ENCODE measurements at places on chromosomes 12 and 14. TPM values are rescaled to one million over a fixed set of nuclear protein-coding genes. Genes with fewer than 3 reads are reported as not detected.

GRCh38 chr14:93962701-93963601, 13.4 kb downstream of the ASB2 start:
- H3K27me3 ChIP-seq: no peaks in the 10 kb centered on the region
- DNase-seq: no peak
- H3K4me3 ChIP-seq: no peak overlapping the region
- peak overlapping the region; percentile 55 for H3K27ac ChIP-seq
- H3K36me3 ChIP-seq: no peaks in the 10 kb centered on the region

The RNASE3 gene
- total RNA-seq: not detected

The TAS2R42 gene
- not detected for total RNA-seq

The KRT3 gene
- not detected for total RNA-seq

DNA sequence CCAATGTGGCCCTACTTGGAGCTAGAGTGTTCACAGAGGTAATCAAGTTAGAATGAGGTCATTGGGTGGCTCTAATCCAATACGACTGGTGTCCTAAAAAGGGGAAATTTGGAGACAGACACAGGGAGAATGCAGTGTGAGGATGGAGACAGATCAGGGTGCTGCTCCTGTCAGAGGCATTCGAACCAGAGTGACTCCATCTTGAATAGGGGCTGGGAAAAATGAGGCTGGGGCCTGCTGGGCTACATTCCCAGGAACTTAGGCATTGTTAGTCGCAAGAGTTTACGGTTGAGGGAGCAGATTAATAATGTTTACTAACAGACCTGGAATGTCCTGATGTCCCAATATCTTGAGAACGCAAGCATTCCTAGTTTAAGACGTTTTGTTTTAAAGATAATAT, 20.2 kb downstream of the TNFAIP2 start:
- H3K27ac ChIP-seq: no peak overlapping the region
- H3K36me3 ChIP-seq: no peaks in the 10 kb centered on the region
- H3K4me1 ChIP-seq: peaks cover 7% of the 10 kb centered on the region
- no peaks in the 10 kb centered on the region for H3K27me3 ChIP-seq

DNA sequence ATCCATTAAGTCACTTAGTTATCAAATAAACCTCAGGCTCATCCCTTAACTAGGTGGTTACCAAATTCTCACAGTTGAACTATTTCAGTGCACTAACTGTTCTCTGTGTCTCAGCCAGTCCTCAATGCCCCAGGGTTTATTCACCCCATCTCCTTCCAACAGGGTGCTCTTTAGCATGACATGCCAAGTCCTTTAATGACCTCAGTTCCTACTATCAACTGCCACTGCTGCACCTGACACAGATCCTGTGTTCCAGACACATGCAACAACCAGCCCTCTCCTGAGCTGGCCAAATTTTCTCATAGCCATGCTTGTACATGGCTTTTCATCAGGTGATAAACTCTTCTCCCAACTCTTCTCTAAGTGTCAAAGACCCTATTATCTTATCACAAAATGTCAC, 80.0 kb downstream of the ATXN2 start:
- H3K27me3 ChIP-seq: no peaks in the 10 kb centered on the region
- DNase-seq: no peak
- no peak overlapping the region for H3K27ac ChIP-seq
- no peak overlapping the region for H3K4me3 ChIP-seq
- peaks cover 11% of the 10 kb centered on the region for H3K36me3 ChIP-seq

- no peak for DNase-seq
- H3K4me1 ChIP-seq: no peaks in the 10 kb centered on the region
- H3K27me3 ChIP-seq: no peaks in the 10 kb centered on the region
- H3K36me3 ChIP-seq: no peaks in the 10 kb centered on the region
- H3K4me3 ChIP-seq: no peak overlapping the region
These were observed 122.4 kb downstream of the PHETA1 start for GRCh38 chr12:111246477-111247011.

The FOXA1 gene
- total RNA-seq: 74.4 TPM

DNA sequence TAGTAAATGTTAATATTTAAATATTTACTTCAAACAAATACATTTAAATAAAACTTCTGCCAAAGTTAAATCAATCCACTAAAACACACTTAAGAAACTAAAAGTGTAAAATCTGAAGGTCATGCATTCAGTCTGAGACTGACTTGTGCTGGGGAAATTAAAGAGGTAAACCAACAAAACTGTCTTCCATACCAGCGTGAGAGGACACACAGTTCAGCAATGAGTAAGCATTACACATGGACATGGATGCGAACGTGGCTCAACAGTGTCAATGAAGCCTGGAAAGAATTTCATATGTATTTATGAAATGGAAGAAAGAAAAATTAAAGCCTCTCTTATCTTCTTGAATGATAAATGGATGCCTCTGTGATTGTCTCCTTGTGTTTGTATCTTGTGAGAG, 1052.3 kb downstream of the AACS start:
- no peaks in the 10 kb centered on the region for H3K36me3 ChIP-seq
- no peaks in the 10 kb centered on the region for H3K4me1 ChIP-seq

- H3K27me3 ChIP-seq: no peaks in the 10 kb centered on the region
- no peaks in the 10 kb centered on the region for H3K4me1 ChIP-seq
These were observed 55.9 kb upstream of the SEL1L start for GRCh38 chr14:81589381-81590065.

- H3K27me3 ChIP-seq: no peaks in the 10 kb centered on the region
- no peak overlapping the region for H3K4me3 ChIP-seq
- H3K27ac ChIP-seq: no peak overlapping the region
- no peak for DNase-seq
These were observed 311.8 kb upstream of the TMTC1 start for GRCh38 chr12:30095511-30095910.

The RNF212B gene
- not detected for total RNA-seq

The C14orf132 gene
- total RNA-seq: 6.6 TPM

GRCh38 chr12:64352181-64352580, 38.4 kb downstream of the C12orf56 start:
- no peaks in the 10 kb centered on the region for H3K4me1 ChIP-seq
- DNase-seq: no peak
- no peaks in the 10 kb centered on the region for H3K36me3 ChIP-seq
- H3K27ac ChIP-seq: no peak overlapping the region
- H3K27me3 ChIP-seq: no peaks in the 10 kb centered on the region
- no peak overlapping the region for H3K4me3 ChIP-seq

- no peaks in the 10 kb centered on the region for H3K27me3 ChIP-seq
- no peak for DNase-seq
- no peaks in the 10 kb centered on the region for H3K4me1 ChIP-seq
- H3K4me3 ChIP-seq: no peak overlapping the region
- no peaks in the 10 kb centered on the region for H3K36me3 ChIP-seq
These were observed 65.0 kb downstream of the SLC8A3 start for GRCh38 chr14:70123796-70124195.

The PTPRQ gene
- total RNA-seq: 0.66 TPM

The ITGA5 gene
- 30.4 TPM for total RNA-seq

The GUCY2C gene
- not detected for total RNA-seq

The KRT71 gene
- total RNA-seq: 0.16 TPM

DNA sequence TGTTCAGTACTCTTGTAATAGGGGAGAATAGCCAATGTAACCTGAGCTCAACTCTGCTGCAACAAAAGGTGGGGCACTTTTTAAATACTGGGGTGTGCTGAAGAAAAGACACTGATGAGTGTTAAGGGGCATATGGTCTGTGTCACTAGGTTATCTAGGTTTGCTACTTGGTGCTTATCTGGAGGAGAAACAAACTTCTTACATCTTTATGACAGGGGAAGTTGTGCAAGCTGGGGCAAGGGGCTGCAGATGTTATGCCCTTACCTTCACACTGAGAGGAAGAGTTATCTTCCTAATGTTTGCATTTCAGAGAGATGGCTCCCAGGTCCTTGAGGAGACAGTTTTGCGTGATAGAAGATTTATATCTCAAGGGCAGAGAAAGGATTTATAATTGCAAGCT, 90.9 kb upstream of the PKP2 start:
- no peak overlapping the region for H3K27ac ChIP-seq
- no peaks in the 10 kb centered on the region for H3K36me3 ChIP-seq
- no peak overlapping the region for H3K4me3 ChIP-seq

- no peak overlapping the region for H3K4me3 ChIP-seq
- no peak for DNase-seq
- H3K4me1 ChIP-seq: no peaks in the 10 kb centered on the region
- H3K27me3 ChIP-seq: peaks cover 5% of the 10 kb centered on the region
- H3K36me3 ChIP-seq: no peaks in the 10 kb centered on the region
These were observed 64.8 kb downstream of the WSCD2 start for GRCh38 chr12:108193917-108194316.

The FAM90A1 gene
- 0.29 TPM for total RNA-seq

GRCh38 chr12:92041742-92042141, 103.9 kb downstream of the BTG1 start:
- H3K27me3 ChIP-seq: no peaks in the 10 kb centered on the region
- H3K36me3 ChIP-seq: no peaks in the 10 kb centered on the region
- no peaks in the 10 kb centered on the region for H3K4me1 ChIP-seq
- DNase-seq: no peak
- H3K27ac ChIP-seq: no peak overlapping the region
- H3K4me3 ChIP-seq: no peak overlapping the region

The MYH6 gene
- total RNA-seq: not detected

DNA sequence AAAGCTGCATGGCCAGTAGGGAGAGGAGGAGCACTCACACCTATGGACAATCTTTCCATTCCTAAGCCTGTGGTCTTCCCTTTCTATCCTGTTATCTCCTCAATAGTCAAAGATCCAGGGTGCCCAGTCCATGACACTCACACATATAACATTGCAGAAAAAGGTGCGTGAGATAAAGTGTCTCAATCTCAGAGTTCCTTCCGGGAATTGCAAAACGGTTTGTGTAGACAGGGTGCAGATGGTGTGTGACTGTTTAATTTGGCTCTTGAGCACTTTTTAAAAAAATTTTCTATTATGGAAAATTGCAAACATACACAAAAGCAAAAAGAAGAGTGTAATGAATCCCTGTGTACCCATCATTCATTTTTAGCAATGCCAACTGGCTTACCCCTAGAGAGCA, 1493.6 kb downstream of the AACS start:
- no peak overlapping the region for H3K4me3 ChIP-seq
- no peaks in the 10 kb centered on the region for H3K27me3 ChIP-seq
- H3K36me3 ChIP-seq: no peaks in the 10 kb centered on the region
- no peaks in the 10 kb centered on the region for H3K4me1 ChIP-seq
- H3K27ac ChIP-seq: no peak overlapping the region

DNA sequence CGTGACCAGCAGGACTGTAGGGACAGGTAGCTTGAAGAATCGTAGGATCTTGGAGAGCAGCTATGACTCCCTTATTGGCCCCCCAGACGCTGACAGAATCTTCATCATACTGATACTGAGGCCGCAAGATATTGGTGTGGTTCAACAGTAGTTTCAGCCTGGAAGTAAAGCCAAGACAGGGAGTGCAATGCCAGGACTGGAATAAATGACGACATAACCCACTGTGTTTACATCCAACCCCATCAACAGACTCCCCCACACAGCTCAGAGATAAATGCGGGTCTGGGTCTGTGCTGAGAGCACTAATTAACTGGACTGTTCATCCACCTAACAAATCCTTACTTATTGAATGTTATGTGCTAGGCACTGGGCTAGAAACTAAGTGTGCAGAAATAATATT, 16.6 kb downstream of the NOXRED1 start:
- no peaks in the 10 kb centered on the region for H3K36me3 ChIP-seq
- H3K4me3 ChIP-seq: no peak overlapping the region

GRCh38 chr14:51849097-51849496, 11.3 kb upstream of the GNG2 start:
- no peak for DNase-seq
- no peak overlapping the region for H3K27ac ChIP-seq
- no peaks in the 10 kb centered on the region for H3K36me3 ChIP-seq
- no peak overlapping the region for H3K4me3 ChIP-seq
- no peaks in the 10 kb centered on the region for H3K4me1 ChIP-seq
- no peaks in the 10 kb centered on the region for H3K27me3 ChIP-seq

DNA sequence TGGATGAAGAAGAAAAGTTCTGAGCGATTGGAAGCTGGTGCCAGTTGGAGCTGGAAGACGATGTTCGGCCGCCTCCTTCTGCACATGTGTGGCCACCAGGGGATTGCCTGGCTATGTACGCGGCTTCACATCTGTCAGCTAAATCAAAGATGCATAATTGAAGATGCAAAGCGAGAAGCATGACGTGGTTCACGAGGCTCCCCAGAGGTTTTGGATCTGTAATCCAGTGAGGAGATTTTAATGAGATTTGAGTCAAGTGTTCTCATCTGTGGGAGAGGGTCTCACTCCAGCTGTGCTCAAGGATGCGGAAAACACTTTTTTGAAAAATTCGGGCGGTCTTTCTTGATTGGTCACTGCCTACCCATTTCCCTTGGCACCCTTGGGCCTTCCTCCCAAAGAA, 94.6 kb downstream of the PAX9 start:
- no peaks in the 10 kb centered on the region for H3K27me3 ChIP-seq
- no peaks in the 10 kb centered on the region for H3K36me3 ChIP-seq
- H3K4me3 ChIP-seq: no peak overlapping the region
- H3K27ac ChIP-seq: no peak overlapping the region
- DNase-seq: no peak

The HSPA2 gene
- 12.2 TPM for total RNA-seq

The SMIM41 gene
- 1.3 TPM for total RNA-seq

DNA sequence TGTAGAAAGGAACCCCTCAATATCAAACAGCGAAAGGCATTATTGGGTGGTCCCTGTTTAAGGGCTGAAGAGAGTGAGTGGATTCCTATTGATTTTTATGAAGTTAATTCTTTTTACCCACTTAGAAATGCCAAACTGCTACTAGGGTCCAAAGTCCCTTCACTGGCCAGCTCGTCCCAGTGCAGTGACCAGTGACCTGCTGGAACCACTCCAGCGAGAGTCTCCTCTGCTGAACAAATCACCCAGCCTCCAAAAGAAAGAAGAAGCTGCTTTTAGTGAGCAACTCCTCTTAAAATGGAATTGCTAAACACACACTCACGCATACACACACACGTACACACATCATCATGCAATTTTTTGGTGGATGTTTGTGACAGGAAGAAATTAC, 198.2 kb upstream of the PLEKHG7 start:
- no peaks in the 10 kb centered on the region for H3K4me1 ChIP-seq
- H3K36me3 ChIP-seq: no peaks in the 10 kb centered on the region
- no peak for DNase-seq
- H3K4me3 ChIP-seq: no peak overlapping the region
- H3K27me3 ChIP-seq: no peaks in the 10 kb centered on the region

- H3K27ac ChIP-seq: no peak overlapping the region
- H3K36me3 ChIP-seq: no peaks in the 10 kb centered on the region
- DNase-seq: no peak
- H3K4me1 ChIP-seq: no peaks in the 10 kb centered on the region
These were observed 148.1 kb downstream of the SYT1 start for GRCh38 chr12:79012636-79013035.

The RFX4 gene
- not detected for total RNA-seq

The CTSG gene
- 0.98 TPM for total RNA-seq

DNA sequence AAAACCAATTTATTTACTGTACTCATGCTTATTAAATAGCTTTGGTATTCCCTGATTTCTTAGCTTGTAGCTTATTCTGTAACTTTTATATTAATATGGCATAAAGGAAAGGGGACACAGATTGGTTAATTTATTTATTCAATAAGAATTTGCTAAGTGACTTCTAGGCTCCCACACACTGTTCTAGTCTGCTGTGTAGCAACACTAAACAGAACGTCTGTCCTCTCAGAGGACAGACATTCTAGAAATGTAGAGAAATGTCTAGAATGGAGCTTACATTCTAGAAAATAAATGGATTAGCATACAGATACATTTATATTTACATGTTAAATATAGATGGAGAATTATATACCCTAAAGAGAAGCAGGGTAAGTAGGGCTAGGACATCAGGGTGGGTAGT, 184.9 kb upstream of the ABCD2 start:
- no peaks in the 10 kb centered on the region for H3K27me3 ChIP-seq
- H3K36me3 ChIP-seq: no peaks in the 10 kb centered on the region
- H3K4me3 ChIP-seq: no peak overlapping the region
- no peaks in the 10 kb centered on the region for H3K4me1 ChIP-seq
- DNase-seq: no peak

Data from breast epithelium (tissue), 4 donors.